SK-MEL-5 (cell line): ENCODE measurements at places on chromosomes 7 and 10. TPM values are rescaled to one million over a fixed set of nuclear protein-coding genes. Genes with fewer than 3 reads are reported as not detected.
A peak's percentile ranks its signal among the peaks of the same experiment; 100 is the strongest.

The DEPP1 gene
- total RNA-seq = 0.11 and 0.71 TPM in 2 replicates

The HSPA14 gene
- 25.6 and 28.2 TPM in 2 replicates for total RNA-seq

The MYO1G gene
- total RNA-seq = 0.03 and 0.26 TPM in 2 replicates

GRCh38 chr7:140518370-140519006 lies 39.2 kb upstream of the MKRN1 start:
- DNase-seq = no peak

The GLCCI1 gene
- 3.2 and 3.9 TPM in 2 replicates for total RNA-seq

DNA sequence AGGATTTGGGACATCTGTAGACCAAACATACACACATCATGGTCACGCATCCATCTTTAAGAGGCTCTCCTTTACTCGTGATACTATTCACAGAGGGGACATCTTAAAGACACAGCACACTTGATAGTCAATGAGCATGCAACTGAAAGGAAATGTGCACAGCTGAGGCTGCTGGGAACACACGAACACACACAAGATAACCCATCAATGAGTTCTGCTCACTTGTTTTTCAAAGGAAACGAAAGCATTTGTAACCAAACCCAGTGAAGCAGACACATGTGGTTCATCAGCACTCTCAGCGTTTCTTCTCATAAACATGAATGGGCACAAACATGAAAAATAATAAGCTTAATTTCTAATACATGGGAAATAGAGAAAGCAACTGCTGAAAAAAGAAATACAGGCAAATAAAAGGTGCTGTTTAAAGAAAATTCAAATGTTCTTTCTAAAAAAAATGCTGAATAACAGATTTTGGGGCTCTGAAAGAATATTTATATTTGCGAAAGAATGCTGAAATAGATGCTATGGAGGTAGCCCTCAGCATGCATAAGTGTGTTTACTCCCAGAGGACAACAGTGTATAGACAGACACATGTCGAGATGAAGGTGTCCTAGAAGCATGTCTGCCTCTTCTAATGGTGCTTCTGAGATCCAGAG lies 59.7 kb upstream of the LAMB4 start:
- DNase-seq = no peak

DNA sequence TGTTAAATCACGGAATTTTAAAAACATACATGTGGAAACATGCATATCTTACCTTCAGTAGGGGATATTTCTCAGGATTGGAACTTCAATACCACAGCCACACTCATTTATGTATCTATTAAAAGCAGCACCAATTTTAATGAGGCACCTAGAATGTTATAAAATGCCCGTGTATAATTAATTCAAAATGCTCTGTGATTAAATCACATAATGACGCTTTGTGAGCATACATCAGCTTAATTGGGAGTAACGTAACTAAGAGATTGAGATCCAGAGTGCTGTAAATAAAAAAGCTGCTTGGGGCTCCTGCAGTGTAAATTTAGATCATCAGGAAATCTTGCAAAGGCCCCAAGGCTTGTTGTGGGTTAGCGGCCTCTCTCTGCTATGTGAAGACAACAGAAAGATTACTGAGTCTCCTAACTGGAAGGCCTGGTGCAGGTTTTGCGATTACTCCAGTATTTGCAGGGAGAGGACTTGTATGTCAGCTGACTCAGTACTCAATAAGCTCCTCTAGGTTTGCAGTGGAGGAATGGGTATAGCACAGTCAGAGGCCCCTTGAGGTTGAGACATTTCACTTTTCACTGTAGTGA lies 195.5 kb upstream of the PHYHIPL start:
- DNase-seq = peak; percentile 21

The EBF3 gene
- total RNA-seq = 23.6 TPM in 2 replicates

The BEND7 gene
- 4.1 and 5.2 TPM in 2 replicates for total RNA-seq

The CYP3A5 gene
- not detected in 2 replicates for total RNA-seq

DNA sequence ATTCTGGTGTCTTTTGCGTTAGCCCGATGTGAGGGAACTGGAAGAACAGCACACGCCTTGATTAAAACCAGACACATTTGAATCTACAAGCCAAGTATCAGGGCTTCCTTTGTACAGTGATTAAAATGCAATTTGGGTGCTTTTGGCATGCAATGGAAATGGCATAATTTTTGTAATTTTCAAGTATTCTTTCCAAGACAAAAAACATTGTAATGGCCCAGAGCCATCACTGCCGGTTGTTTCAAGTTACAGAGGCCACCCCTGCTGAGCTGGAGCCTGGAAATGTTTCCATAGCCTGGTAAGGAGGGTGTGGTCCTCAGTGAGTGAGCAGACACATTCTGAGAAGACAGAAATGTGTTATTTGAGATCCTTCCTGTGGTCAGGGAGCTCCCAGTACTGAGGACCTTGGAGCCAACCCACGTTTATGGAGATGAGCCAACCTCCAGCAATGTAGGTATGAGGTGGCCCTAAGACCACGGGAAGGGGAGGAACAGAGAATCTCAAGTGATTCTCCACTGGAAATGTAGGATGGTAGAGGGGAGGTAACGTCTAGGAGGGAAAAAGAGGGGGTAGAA lies 20.9 kb downstream of the TEX36 start:
- DNase-seq = no peak

- DNase-seq = no peak
These were observed 12.5 kb downstream of the ASNS start for GRCh38 chr7:97859606-97860204.

- DNase-seq = no peak
These were observed 11.3 kb upstream of the SMO start for GRCh38 chr7:129176916-129177710.

- no peak for DNase-seq
These were observed 365.6 kb downstream of the WDR11 start for GRCh38 chr10:121216721-121217181.

GRCh38 chr7:115015619-115016018 lies 93.7 kb downstream of the MDFIC start:
- DNase-seq = no peak

- DNase-seq = no peak
These were observed 24.6 kb upstream of the EIF4H start for GRCh38 chr7:74149603-74150002.

GRCh38 chr10:118543714-118544400 lies 51.6 kb downstream of the PRLHR start:
- peak; percentile 61 for DNase-seq

GRCh38 chr10:30187010-30187409 lies 127.6 kb upstream of the JCAD start:
- no peak for DNase-seq

DNA sequence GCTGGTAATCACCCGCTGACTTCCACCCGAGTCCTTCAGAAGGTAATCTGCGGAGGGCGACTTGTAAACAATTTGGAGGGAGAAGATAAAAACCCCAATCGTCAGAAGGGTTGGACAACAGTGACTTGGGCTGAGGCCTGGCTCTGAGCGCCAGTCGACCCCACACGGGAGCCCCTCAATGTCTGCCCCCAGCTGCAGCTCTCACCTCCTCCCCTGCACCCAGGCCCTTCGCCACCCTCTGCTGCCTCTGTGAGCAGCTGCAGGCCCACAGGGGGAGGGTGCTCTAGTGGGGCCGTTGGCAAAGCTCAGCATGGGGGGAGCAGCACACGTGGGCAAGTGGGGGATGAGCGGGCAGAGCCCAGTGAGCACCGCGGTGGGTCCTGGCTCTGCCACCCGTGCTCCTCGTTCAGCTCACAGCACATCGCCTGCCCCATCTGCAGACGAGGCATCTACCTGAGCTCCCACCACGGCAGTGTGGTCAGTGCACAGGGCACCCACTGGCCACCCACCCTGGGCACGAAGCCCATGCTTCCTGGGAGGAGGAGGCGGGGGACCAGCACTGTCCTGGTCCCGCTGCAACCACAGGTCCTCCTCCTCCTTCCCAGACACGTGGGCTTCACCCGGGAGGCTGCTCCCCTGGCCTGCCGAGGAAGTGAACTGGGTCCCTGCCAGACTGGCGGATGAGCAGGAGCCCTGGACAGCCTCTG lies 280.5 kb downstream of the ELFN1 start:
- DNase-seq = no peak

The USP54 gene
- total RNA-seq = 112 and 113 TPM in 2 replicates

DNA sequence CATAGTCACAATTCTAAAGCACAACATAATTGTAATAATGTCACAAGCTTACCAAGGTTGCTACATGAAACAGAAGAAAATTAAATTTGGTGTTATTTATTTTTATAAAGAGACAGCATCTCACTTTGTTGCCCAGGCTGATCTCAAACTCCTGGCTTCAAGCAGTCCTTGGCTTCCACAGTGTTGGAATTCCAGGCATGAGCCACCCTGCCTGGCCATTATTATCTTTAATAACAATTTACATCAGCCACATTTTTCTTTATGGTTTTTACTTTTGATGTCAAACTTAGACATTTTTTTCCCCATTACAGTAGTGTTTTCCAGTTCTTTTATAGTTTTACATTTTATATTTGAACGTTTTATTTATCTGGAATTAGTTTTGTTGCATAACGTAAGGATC lies 46.7 kb downstream of the BMPR1A start:
- DNase-seq = no peak

DNA sequence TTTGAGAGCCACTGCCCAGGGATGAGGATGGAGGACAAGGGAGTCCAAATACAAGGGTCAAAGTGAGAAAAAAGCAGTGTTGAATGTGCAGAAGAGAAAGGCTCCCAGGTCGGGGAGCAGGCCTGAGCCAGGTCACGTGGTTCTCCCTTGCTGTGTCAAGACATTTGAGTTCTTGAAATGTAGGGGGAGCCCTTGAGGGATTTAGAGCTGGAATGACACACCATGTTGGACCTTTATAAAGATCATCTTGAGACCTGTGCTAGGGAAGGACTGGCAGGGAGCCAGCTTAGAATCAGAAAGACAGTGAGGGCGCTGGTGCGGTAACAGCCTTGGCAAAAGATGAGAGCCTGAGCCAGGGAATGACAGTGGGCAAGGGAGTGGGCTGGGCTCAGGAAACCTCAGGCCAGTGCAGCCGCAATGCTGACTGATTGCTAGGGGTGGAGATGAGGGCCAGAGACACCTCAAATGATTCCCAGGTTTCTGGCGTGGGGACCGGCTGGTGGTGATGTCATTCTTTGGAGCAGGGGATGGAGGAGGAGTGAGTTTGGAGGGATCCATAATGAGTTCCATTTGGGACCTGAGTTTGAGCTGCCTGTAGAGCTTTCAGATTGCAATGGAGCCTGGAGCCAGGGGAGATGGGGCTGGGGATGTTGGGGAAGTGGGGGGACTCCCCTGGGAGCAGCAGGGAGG lies 120.1 kb downstream of the PTPN20 start:
- DNase-seq = peak; percentile 36

GRCh38 chr10:44858988-44859387 lies 52.1 kb upstream of the TMEM72 start:
- DNase-seq = no peak

The MMP21 gene
- total RNA-seq = not detected in 2 replicates

The SDK1 gene
- total RNA-seq = 0.08 and 0.13 TPM in 2 replicates

The CPN1 gene
- total RNA-seq = 69.4 and 74.7 TPM in 2 replicates

- no peak for DNase-seq
These were observed 128.2 kb upstream of the CHST15 start for GRCh38 chr10:124221356-124222317.

GRCh38 chr10:113585949-113586348 lies 33.1 kb downstream of the HABP2 start:
- DNase-seq = no peak

- DNase-seq = no peak
These were observed 77.0 kb upstream of the INHBA start for GRCh38 chr7:41779918-41780317.

DNA sequence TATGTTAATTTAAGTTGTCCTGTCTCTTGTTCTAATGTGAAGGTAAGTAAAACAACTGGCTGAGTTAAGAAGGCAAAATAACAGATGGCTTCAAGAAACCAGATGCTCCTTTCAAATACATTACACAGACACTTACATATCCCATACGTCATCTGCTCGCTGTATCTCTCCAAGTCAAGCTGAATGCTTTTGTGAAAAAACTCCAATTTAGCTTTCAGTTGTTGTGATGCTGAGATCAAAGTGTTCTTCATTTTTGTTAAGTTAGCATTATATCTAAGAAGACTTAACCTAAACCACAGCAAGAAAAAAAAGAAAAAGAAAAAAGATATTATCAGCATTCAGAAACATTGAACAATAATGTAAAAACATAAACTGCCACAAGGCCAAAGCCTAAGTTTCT lies 18.5 kb upstream of the ERLIN1 start:
- DNase-seq = no peak

The WNT2 gene
- not detected in 2 replicates for total RNA-seq

GRCh38 chr10:47206449-47207280 lies 93.3 kb upstream of the GDF10 start:
- no peak for DNase-seq

The WEE2 gene
- not detected in 2 replicates for total RNA-seq

- DNase-seq = no peak
These were observed 538.8 kb downstream of the TCERG1L start for GRCh38 chr10:130772676-130773075.

The CHAT gene
- total RNA-seq = not detected in 2 replicates

The NPFFR1 gene
- not detected in 2 replicates for total RNA-seq

DNA sequence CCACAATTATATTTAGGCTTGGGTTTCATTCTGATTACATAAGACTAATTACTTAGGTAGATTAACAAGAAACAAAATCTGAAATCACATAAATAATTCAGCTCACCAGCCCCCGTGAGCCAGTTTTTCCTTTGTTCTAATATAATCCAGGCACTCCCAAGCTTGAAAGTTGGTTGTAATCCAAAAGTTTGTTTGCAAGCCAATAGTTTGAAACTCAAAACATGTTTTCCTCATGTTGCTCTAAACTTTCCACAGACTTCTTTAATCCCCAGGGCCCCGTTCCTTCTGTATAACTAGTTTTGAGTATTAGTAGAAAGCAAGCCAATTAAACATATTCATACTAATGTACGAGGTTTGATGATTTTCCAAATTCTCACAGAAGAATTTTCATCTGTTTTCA lies 56.1 kb downstream of the SP8 start:
- DNase-seq = no peak

DNA sequence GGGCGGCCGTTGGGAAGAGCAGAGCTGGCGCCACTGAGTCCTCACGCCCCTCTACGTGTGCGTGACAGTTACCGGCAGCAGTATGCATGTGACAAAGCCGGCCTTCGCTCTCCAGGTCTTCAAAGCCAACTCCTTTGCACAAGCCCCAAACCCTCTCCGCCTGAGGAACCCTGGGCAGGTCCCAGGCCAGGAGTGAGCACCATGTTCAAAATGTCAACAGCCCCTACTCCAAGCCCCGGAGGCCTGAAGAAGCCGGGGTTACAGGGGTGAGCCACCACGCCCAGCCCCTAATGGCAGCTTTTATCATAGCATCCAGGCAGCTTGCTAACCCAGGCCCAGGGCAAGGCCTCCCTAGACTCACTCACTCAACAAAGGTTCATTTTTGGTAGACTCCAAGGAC lies 70.8 kb downstream of the OAT start:
- no peak for DNase-seq

- no peak for DNase-seq
These were observed 808.5 kb upstream of the ZWINT start for GRCh38 chr10:57169597-57169996.

The FOXP2 gene
- 0.05 and 0.37 TPM in 2 replicates for total RNA-seq

- DNase-seq = peak; percentile 77
These were observed 208.7 kb upstream of the FAM3C start for GRCh38 chr7:121604627-121605316.

GRCh38 chr7:8809320-8809719 lies 375.9 kb downstream of the NXPH1 start:
- no peak for DNase-seq

- no peak for DNase-seq
These were observed 62.8 kb downstream of the BICC1 start for GRCh38 chr10:58575491-58575890.
